ENCODE measurements at places on chromosomes 1 and 21.

DNA sequence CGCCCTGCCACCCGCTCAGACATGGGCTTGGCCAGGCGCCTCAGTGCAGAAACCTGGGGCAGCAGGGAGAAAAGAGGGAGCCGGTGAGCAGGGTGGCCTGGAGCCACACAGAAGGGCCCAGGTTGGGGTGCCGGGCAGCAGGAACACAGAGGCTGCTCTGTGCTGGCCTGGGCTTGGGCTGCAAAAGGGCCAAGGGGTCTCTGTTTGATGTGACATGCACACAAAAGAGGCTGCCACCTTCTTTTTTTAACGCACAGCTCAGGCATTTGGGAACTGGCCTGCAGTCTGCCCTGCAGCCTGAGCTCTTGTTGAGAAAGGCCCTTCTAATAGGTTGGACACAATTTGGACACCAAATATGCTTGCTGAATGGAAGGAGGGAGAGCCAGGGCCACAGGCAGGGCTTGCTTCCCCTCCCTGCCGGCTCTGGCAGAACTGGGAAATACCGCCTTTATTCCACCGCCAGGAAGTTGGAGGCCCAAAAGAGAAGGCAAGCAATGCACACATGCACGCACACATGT, 32.4 kb downstream of the KIF21B start:
- DNase-seq = no peak

DNA sequence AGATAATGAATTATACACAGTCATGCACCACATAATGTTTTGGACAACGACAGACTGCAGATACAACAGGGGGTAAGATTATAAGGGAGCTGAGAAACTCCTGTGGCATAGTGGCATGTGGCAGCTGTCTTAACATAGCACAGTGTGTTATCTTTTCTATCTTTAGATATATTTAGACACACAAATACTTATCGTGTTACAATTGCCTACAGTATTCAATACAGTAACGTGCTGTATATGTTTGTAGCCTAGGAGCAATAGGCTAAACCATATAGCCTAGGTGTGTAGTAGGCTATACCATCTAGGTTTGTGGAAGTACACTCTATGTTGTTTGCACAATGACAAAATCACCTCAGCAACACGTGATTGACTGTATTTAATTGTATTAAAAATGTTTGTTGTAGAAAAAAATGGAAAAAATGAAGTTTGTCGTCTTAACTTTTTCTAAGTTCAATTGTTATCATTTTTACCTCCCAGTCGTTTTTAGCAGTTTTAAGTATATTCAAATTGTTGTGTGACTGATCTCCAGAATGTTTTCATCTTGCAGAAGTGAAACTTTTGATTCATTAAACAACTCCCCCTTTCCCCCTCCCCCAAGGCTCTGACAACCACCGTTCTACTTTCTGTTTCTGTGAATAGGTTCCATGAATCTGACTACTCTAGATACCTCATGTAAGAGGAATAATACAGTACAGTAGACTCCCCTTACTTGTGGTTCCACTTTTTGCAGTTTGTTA, 351.0 kb upstream of the B3GALT2 start:
- peak; percentile 49 for DNase-seq

GRCh38 chr1:225422031-225422605, 5.7 kb downstream of the LBR start:
- no peak for DNase-seq

DNA sequence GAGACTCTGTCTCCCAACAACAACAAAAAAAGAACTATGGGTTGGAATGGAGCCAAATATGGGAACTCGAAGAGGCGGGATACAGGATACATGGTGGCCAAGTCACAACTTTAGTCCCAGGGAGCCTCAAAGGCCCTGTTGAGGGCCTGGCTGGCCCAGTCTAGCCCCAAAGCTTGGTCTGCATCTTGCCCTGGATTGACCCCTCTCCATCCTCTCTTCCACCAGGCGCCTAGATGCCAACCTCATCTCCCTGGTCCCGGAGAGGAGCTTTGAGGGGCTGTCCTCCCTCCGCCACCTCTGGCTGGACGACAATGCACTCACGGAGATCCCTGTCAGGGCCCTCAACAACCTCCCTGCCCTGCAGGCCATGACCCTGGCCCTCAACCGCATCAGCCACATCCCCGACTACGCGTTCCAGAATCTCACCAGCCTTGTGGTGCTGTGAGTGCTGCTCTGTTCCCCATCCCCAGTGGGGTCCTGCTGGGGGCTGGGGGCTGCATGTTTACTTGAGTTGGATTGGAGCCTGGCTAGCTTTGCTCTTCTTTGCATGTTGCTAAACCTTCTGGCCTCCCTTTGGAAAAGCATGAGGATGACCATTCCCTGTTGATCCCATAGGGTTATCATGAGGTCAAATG, 65.5 kb downstream of the UBE2T start:
- DNase-seq = peak; percentile 21

GRCh38 chr1:71582673-71583072, 501.8 kb upstream of the ZRANB2 start:
- no peak for DNase-seq

GRCh38 chr1:234980291-234980644, 148.4 kb downstream of the TOMM20 start:
- no peak for DNase-seq

DNA sequence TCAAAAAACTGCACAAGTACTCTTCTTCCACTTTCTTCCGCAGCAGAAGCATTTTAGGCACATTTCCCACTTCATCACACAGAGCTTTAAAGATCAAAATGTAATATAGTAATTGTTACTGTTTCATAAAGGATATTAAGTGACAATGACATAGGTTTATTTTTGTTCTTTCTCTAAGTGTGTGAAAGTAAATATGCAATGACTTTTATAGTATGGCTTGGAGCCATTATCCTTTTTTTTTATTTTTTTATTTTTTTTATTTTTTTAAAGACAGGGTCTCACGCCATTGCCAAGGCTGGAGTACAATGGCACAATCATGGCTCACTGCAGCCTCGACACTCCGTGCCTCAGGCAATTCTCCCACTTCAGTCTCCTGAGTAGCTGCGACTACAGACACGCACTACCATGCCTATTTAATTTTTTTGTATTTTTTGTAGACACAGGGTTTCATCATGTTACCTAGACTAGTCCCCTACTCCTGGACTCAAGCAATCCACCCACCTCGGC, 7.0 kb downstream of the TRIM33 start:
- no peak for DNase-seq

DNA sequence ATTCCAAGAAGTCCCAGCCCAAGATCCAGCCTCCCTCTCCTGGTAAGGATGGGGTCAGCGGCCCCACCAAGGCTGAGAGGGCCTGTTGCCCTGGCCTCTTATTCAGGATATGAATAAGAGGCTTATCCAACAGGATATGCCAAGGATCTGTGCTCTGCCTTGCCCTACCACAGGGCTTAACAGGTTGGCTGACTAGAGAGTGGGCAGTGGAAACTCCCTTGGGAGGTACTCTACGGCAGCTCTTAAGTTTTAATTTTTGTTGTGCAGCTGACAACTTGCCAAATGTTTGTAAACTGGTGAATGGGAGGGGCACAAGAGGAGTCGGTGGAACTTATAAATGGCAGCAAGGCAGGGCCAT, 16.5 kb upstream of the PIGV start:
- DNase-seq = no peak

DNA sequence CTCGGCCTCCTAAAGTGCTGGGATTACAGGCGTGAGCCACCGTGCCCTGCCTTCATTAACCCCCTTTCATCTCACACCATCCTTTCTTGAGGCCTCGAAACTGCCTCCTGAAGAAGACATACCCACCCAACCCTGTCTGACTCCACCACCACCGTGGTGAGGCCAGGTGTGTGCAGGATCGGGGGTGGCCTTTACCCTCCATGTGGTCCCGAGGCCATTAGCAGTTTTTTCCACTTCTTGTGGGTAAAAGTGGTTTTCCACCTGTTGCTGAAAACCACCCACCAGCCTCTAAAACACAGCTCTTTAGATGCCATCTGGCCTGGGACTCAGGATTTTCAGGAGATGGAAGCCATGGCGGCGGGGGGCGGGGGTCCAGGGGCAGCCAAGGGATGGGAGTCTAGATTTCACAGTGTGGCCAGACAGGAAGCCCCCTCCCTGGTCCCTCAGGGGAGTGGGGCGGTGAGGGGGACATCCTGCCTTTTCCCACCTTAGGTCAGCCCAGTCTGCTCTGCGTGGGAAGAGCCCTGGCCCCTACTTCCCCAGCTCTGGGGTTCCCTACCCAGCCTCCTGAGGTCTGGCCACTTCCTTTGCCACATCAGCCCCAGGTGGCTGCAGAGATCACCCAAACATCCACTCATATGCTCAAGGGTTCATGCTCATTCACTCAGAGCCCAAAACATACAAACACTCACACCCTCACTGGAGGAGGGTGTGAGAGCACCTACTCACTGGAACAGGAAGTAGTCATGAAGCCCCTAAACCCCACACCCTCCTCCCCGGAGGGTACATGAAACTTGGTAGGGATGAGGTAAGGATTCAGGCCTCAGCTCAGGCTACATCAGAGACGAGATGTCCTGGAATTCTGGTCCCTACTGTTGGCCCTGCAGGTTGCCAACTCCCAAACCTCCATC, 2.3 kb downstream of the FGR start:
- DNase-seq = no peak

- DNase-seq = no peak
Observed at GRCh38 chr1:179807691-179808485, 64.8 kb downstream of the FAM163A start.

- DNase-seq = no peak
Observed at GRCh38 chr1:94925561-94926125, 1.3 kb downstream of the CNN3 start.

DNA sequence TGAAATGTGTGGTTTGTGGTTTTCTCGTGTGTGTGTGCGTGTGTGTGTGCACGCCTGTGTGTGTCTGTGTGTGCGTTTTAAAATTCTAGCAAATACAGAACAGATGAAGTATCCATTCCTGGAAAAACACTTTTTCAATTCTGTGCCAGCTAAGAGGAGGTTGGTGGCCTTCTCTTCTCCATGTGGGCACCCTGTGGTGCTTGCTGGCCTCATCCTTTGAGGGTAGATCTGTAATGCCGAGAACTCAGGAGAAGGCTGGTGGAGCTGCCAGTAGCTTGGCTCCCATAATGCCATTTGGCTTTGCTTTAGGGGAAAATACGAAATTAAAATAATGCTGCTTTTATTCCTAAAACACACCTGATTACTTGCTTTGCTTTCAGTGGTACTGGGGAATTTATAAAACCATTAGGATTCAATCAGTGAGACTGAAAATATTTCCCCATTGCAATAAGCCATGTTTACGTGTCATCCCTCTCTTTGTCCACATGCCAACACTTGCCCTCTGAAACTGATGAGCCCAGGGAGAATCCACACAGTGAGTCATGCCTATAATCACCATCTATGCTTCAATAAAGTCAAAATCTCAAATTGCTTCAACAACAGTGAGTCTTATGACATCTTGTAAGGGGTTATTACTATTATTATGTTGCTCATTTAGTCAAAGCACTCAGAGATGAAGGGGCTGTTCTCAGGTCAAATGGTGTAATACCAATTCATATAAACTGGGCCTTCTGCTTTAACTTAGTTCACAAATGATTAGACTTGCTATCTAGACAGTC, 39.2 kb downstream of the ABCA4 start:
- DNase-seq = no peak

GRCh38 chr1:9689011-9689706, 37.6 kb downstream of the PIK3CD start:
- DNase-seq = peak; percentile 85

DNA sequence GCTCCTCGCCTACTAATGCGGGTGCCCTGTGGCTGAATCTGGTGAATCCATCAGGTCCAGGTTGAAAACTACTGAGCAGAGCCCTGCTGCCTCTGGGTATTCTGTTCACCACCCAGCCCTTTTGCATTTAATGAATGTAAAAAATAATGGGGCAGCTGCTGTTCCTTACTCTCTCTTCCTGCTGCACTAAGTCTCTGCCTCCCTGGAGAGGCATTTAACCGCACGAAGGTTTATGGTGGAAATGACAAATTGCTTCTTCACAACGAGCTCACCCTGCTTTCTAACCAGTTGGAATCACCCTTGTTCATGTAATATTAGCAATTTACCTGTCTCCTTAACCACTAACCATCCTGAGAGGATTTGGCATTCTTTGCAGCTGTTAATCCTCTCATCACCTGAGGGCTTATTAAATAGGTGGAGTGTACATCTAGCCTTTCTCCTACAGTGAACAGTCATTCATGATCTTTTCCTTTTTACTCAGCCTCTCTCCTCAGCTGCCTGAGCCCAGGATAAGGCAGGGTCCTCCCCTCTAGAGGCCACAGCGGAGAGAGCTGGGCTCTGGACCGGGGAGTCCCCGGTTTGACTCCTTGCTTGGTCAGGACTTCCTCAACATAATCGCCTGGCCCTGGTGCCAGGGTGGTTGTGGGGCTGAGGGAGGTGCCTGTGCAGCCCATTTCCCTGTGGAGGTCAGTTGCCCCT, 97.6 kb downstream of the NOS1AP start:
- no peak for DNase-seq

DNA sequence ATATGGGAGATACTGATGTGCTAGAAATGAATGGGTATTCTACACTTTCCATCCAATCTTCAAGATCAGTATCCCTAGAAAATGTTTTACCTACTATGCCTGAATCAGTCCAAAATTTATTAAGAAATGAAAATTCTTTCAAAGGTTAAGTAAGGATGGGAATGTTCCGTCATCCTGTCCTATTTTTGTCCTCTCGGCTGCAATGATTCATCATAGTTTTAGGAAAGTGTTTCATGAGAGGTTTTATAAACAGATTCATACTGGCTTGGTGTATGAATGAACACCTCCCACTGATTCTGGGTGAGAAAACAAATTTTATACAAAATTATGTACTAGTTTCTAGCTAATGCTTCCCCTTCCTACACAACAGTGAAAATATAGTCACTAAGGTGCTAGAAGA, 504.6 kb upstream of the NR5A2 start:
- DNase-seq = no peak

- DNase-seq = no peak
Observed at GRCh38 chr21:14955936-14956520, 108.8 kb downstream of the NRIP1 start.

DNA sequence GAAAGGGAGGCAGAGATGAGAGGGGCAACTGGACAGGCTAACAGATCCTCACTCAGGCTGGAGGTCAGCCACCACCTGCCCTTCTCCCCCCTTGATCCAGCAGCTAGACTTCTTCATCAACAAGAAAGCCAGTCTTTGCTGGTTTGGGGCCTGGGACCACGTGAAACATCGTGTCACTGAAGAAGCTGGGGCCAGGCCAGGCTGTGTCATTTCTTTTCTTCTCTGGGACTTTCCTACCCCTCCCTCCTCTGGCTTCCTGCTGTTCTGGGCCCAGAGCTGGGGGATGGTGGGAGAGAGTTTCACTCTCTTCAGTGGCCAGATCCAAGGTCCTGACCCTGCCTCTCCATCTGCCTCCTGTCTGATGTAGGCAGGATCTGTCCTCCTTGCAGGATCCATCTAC, 18.1 kb upstream of the SLC26A9 start:
- no peak for DNase-seq

DNA sequence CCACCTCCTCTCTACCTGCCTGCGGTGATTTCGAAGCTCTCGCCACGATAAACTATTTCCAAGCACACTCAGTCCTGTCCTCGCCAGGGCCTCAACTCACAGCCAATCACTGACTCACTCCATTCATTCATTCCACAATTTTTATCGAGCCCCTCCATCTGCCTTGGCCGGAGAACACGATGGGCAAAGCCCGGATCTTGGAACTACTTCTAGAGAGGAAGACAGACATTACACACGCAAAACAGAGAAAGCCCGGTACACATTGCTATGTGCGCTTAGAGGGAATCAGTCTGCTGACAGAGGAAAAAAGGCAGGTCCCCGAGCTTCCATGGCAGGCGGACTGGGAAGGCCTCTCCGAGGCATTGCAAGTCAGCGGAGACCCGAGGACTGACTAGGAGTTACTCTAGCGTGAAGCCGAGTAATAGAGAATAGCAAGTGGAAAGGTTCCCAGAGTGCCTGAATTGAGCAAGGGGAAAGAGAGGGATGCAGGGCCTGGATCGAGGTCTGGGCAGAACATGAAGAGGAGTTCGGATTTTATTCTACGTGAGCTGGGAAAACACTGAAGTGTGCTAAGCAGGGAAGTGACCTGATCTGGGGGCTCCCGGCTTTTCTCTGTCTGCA, 54.2 kb upstream of the DNAJC6 start:
- no peak for DNase-seq

Data from activated CD4-positive, CD25-positive, alpha-beta regulatory T cell treated with anti-CD3 and anti-CD28 coated beads, Interleukin-2, amount 50 U/mL, for 72 hours (primary cell).